ENCODE measurements at places on chromosomes 3 and 15. TPM values are rescaled to one million over a fixed set of nuclear protein-coding genes. Genes with fewer than 3 reads are reported as not detected.

DNA sequence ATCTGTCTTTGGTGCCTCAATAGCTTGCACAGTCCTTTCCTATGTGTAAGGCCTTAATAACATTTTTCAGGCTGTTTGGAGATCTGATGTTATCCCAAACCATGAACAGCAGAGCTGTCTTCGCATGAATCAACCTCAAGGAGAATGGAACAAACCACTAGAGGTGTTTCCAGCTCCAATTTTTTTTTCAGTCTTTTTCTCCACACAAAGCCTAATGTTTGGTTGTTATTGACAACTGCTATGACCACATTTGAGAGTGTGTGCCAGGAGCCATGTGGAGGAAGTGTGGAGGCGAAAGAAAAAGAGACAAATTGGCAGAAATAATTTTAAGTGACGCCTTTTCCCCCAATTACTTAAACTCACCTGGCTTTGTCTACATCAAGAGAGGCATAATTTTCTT is 38.7 kb downstream of the RTP4 start:
- no peak for DNase-seq

DNA sequence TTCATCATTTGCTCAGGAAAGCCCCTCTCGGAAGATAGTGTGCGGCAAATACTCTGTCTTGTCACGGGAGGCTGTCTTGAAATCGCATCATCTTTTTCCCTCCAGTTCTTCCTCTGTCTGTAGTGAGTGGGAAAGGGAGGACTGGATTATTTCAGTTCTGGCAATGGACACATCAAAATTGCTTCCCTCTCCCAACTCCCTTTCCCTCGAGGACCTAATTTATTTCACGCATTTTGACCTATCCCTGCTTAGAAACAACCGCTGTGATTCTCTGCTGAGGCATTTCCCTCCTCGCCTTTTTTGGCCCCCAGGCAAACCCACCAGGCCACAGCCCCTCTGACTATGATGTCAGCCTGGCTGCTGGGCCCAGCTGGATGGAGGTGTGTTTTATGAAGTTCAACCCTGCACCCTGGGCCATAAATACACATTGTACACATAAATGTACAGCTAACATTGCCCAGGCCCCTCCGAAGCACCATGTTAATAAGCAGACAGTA is 138.7 kb upstream of the LRTM1 start:
- no peak for DNase-seq

DNA sequence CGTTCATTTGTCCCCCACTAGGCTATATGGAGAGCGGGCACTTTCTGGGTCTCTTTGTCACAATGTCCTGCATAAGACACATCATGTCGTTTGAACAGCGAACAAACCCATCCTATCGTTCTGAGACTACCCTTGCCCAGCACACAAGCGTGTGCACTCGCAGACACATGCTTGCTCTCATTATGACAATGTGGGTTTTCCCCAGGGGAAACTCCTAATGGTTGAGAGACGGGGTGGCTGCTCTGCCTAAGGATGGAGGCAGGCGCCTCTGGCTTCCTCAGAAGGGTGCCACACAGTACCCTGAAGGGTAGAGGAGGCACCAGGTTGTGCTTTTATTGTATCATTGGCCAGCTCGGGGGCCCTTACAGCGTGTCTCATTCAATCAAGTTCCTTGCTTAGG is 51.0 kb upstream of the MYZAP start:
- DNase-seq, result no peak

DNA sequence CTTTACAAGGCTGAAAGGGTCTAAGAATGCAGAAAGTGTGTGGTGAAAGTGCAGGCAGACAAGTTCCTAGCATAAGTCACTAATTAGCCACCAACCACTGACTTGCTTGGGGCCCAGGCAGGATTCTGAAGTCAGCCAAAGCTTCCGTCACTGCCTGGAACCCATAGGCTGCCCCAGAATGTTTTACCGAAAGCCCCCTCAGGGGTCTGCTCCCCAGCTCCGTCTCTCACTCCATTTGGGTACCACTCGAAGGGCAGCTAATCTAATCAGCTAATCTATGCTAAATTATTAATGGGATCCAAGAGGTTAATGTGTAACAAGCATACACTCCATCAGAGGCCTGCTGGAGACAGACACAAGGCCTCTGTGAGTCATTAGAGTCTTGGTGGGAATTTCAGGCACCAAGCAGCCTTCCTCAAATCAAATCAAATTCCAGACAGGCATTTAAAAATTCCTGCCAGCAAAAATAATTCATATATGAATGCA is 13.2 kb downstream of the ADAMTS9 start:
- DNase-seq, result no peak

GRCh38 chr15:42036112-42036905 is 15.5 kb upstream of the PLA2G4E start:
- DNase-seq, result no peak

DNA sequence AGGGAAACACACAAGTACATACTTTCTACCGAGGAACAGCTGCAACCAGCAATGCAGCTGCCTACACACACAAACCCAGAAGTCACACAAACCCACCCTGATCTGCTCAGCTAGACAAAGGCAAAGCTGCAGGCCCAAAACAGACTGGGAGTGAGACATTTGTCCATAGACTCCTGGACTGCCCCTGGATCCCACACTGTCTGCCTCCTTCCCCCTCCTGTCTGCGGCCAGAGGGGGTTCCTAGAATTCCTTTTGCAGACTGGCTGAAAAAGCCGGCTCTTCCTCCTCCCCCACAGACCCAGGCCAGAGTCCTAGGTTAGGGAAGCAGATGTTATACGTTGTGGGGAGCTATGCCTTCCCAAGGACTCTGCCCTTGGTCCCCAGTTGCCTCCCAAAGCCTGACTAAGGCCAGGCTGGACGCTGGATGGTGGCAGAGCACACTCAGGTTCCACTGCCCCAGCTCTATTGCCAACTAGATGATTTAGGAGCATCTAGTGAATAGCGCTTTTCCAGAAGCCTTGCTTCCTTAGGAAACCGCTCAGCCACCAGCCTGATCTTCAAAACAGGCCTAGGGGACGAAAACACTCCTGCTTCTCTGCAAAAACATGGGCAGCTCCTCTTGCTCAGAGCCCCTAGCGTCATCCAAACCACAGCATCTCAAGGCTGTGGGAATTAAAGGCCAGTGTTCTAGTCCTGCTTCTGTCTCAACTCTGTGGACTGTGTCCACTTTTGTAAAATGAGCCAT is 37.4 kb upstream of the CILP start:
- no peak for DNase-seq

Gene CCDC39
- total RNA-seq, result 0.82 TPM

GRCh38 chr15:69475769-69476358 is 23.2 kb downstream of the RPLP1 start:
- peak; percentile 49 for DNase-seq

- no peak for DNase-seq
Measured at GRCh38 chr3:127784865-127785710, 37.2 kb downstream of the MGLL start.

- no peak for DNase-seq
Measured at GRCh38 chr15:56835718-56836171, 82.7 kb upstream of the TCF12 start.

DNA sequence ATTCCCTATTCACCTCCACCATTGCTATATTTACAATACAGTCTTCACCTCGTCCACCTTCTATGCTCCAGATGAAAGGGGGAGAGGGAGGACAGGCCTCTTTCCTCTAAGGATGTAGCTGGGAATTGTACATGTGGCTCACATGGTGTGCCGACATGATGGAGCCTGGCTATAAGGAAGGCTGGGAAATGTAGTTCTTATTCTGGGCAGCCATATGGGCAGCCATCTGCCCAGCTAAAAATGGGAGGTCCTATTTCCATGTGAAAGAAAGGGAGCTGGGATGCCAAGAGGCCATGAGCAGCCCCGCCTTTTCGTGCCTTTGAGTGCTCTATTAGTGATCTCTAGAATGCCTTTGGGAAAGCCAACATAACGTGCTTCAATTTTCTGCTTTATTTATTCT is 27.1 kb upstream of the MGLL start:
- DNase-seq, result no peak

GRCh38 chr15:82315519-82316246 is 33.6 kb downstream of the GOLGA6L10 start:
- no peak for DNase-seq

GRCh38 chr15:69973102-69973714 is 124.5 kb downstream of the TLE3 start:
- DNase-seq, result no peak

GRCh38 chr3:178966299-178967176 is 105.1 kb downstream of the ZMAT3 start:
- DNase-seq, result peak; percentile 7

Gene PDZRN3
- total RNA-seq, result 45.7 TPM

DNA sequence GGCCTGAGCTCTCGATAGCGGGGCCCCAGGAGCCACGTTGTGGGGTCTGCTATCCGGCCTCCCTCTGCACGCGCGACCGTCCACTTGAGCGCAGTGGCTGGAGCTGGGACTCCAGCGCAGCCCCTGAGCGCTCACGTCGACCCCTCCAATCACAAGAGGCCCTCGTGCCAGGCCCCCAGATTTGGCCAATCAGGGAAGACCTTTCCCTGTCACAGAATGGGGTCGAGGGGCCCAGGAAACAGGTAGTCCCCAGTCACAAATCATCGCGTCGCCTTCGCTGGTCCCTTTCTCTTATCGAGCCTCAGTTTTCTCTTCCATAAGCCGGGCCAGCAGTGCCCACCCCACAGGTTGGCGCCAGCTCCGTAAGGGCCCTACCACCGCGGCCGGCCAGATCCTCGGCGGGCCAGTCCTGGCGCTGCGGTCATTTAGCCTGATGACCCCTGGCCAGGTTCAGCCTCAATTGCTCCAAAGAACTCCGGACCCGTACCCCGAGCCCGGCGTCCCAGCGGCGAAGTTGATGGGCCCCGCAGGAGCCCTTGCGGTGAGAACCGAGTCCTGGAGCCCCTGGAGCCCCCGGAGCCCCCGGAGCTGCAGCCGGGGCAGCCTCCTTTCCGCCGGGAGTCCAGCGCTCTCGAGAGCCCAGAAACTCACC is 435 bp downstream of the ALDH1L1 start:
- no peak for DNase-seq

Gene POLQ
- 1.2 TPM for total RNA-seq

Gene NR2E3
- total RNA-seq, result not detected

DNA sequence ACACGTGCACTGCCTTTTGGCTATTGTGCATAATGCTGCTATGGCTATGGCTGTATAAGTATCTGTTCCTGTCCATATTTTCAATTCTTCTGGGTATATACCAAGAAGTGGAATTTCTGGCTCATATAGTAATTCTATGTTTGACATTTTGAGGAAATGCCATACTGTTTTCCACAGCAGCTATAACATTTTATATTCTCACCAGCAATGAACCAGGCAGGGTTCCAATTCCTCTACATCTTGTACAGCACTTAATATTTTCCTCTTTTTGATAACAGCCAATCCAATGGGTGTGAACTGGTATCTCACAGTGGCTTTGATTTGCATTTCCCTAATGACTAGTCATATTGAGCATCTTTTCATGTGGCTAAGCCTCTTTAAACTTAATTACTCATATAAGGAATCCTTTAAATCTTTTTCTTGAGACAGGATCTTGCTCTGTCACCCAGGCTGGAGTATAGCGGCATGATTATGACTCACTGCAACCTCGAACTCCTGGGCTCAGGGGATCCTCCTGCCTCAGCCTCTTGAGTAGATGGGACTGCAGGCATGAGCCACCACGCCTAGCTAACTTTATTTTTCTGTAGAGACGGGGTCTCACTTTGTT is 38.1 kb upstream of the IGDCC4 start:
- DNase-seq, result no peak

Gene CLDN16
- total RNA-seq, result 1.6 TPM

GRCh38 chr3:42229942-42230688 is 35.9 kb downstream of the CCK start:
- DNase-seq, result no peak

Gene SERPINI2
- 0.41 TPM for total RNA-seq

Gene ATP13A5
- total RNA-seq, result 0.41 TPM

- no peak for DNase-seq
Measured at GRCh38 chr3:98185180-98185579, 18.7 kb downstream of the OR5H15 start.

DNA sequence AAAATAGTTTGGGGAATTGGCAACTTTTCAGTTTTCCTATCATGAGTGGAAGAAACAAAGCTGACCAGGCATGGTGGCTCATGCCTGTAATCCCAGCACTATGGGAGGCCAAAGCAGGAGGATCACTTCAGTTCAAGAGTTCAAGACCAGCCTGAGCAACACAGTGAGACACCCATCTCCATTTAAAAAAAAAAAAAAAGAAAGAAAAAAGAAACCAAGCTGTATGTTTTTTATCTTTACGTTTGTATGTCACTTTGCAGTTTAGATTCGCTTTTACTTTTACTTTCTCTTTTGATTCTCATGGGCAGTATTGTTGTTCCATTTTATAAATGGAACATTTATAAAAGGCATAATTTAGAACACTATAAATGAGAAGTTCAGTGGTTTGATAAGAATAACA is 31.2 kb upstream of the TNIK start:
- no peak for DNase-seq

GRCh38 chr3:122873741-122874515 is 79.1 kb downstream of the SLC49A4 start:
- DNase-seq, result no peak

Gene SLITRK3
- total RNA-seq, result 11.0 TPM

Gene RPS27L
- total RNA-seq, result 21.6 TPM

Gene PLCL2
- total RNA-seq, result 122 TPM

Gene ZNF620
- 13.9 TPM for total RNA-seq

DNA sequence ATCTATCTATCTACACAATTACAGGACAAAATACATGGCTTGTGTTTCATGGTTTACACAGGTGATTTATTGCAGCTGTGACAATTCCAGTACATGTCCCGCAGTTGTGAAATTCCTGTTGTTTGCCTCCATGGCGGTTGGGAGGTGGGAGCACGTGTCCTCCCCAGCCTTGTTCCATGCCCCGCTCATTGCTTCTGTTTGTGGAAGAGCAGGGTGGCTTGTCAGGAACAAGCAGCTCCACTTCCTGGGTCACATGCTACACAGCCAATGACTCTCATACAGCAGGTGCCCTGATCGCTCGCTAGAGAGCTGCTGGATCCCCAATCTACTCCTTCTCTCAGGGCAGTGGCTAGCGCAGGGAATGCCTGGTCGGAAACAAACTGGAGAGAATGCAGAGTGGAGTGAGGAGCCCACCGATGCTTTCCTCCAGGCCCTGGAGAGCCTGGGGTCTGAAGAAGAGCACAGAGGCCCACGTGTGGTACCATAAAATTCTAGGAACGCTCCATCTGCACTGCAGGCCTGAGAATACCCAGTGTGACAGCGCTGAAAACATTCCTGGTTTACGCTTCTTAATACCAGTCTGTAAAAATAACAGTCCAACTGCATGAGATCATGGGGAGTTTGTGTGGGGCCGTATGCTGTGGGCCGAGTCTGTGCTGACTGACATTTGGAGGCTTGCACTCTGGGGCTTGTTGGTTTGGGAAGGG is 270.6 kb upstream of the RGMA start:
- no peak for DNase-seq

GRCh38 chr3:143831994-143832393 is 16.3 kb downstream of the SLC9A9 start:
- no peak for DNase-seq
